ENCODE measurements at places on chromosomes 11 and 22.
A peak's percentile ranks its signal among the peaks of the same experiment; 100 is the strongest.

GRCh38 chr11:203056-203944 is 3.9 kb downstream of the BET1L start:
- no peak for DNase-seq

DNA sequence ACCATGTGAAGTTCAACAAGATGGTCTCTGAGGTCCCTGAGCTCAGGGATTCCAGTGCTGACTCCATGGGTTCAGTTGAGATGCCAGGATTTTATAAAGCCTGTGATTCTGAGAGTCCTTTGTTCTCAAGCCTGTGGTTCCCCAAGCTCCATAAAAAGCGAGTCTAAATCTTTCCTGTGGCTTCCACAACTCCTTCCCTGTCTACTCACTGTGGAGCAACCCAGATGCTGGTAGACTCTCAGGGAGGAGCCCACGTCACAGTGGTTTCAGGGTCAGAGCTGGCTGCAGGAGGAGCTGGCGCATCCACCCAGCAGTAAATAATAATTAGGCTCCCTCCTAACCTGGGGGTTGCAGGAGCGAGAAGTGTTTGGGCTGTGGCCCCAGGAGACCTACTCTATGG is 2.0 kb upstream of the RELT start:
- DNase-seq, result no peak

DNA sequence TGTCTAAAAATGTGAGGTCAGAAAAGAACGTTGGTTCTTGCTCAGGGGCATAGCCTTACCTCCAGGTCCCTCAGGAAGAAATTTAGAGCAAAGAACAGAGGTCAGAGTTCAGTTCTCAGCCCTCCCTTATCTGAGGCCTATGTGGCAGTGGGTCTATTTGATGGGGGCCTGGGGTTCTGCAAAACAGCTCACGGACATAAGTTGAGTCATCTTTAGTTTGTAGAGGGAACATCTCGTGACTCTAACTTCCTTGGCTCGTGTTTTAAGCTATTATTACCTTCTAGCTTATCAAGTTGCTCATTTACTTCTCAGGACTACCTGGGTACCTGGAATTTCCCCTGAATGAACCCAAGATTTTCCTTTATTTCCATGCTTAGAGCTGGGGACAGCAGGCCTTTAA is 91.3 kb upstream of the AMOTL1 start:
- DNase-seq, result no peak

DNA sequence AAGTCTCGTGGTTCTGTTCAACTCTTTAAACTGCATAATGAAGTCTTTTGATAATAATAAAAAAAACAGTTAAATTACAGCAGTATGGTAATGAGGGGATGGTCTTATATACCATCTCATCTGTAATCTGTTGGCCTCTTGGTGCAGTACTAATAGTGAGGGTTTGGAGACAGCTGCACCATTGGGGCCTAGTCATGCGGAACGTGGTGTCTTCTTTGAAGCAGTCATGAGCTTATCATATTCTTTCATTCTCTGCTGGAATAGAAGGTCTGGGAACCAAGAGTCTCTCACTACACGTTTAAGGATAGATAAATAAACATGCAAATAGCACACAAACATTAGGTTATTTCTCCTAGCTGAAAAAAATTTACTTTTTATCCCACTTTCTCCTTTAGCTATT is 40.9 kb upstream of the OR9Q1 start:
- no peak for DNase-seq

DNA sequence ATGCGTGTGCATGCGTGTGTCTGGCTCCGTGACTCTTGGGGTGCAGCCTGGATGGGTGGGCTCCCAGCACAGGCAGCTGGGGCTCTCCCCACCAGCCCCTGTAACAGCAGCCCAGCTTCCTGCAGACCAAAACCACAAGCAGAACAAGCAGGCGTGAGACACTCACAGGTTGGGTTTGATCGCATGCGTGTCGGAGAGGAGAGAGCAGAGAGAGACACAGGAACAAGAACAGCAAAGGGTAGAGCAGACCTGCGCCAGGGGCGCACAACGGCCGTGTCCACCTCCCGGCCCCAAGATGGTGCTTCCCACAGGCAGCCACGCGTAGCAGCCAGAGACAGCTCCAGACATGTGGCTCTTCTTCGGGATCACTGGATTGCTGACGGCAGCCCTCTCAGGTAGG is at the start of gene CD6:
TSS of gene CD6 (plus strand) at position 161 of the 400 bp plus-strand sequence. CDS start at position 347, 186 bp downstream.
- peak; percentile 85 for DNase-seq

GRCh38 chr22:37910890-37911672 is 5.0 kb downstream of the MICALL1 start:
- no peak for DNase-seq

- peak; percentile 90 for DNase-seq
These were observed 19.3 kb upstream of the FXYD2 start for GRCh38 chr11:117843666-117844484.

DNA sequence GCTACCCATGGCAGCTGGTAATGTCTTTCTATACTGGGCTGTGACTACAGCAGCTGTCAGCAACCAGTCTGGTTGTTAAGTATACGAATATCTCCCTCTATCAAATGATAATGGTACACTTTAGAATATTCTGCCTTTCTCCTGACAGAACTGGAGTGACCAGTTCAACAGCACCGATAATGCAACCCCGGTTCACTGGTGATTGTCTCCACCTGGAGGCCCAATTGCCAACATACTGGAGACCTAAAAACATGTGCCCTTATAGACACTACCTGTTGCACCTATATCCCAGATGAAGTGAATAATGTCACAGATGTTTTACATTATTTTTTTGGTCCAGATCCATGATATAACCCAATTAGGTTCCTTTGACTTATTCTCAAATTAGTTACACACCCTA is 21.1 kb downstream of the OR5P2 start:
- no peak for DNase-seq

- DNase-seq, result no peak
These were observed 93.2 kb upstream of the LMO1 start for GRCh38 chr11:8356721-8357504.

DNA sequence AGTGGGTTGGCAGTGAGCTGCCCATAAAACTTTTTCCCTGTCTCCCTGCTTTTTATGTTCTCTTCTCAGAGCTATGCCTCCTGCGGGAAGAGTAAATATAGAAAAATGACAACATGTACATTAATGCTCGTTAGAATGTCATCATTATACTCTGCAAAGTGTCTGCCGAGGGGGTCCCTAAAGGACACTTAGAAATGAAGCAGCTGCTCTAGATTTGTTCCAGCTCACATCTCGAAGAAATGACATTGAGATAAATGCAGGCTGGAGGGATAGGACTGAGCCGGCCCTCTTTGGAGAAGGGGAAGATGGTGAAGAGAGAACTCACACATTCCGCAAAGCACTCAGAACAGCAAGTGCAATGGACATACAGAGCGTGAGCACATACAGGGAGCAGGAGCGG is 240.0 kb downstream of the NXPE2 start:
- DNase-seq, result no peak

GRCh38 chr11:46117842-46118241 is 3.4 kb downstream of the PHF21A start:
- no peak for DNase-seq

- no peak for DNase-seq
These were observed 18.4 kb downstream of the ARFGAP2 start for GRCh38 chr11:47158242-47158641.

GRCh38 chr11:68325907-68326220 is 13.5 kb downstream of the LRP5 start:
- no peak for DNase-seq

GRCh38 chr11:22336587-22336986 is 1.6 kb upstream of the SLC17A6 start:
- no peak for DNase-seq

GRCh38 chr11:13283636-13284035 is 6.0 kb downstream of the BMAL1 start:
- DNase-seq, result no peak

- DNase-seq, result peak; percentile 78
These were observed 787 bp downstream of the LRRC10B start for GRCh38 chr11:61509043-61510029.

DNA sequence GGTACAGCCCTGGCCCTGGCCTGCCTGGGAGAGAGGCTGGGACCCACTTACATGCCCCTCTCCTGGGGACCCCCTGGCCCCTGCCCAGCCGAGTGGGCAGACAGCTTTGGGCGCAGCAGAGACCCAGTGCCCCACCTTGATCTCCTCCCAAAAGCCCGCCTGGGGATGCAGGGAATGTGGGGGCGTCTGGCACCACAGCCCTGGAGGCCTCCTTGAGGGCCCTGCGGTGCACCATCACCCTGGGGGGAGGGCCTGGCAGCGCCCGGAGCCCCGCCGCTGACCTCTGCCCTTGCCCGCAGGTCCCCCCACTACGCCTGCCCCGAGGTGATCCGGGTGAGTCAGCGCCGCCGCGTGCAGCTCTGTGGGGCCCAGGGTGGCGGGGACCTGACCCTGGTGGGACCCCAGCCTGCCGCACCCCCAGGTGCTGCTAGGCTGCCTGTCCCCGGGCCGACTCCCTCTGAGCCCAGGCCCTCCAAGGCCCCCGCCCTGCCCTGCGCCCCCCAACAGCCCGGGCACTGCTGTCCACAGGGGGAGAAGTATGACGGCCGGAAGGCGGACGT is 43.7 kb downstream of the MOB2 start:
- DNase-seq, result no peak

- DNase-seq, result no peak
These were observed 44.5 kb downstream of the ST14 start for GRCh38 chr11:130203766-130204702.

DNA sequence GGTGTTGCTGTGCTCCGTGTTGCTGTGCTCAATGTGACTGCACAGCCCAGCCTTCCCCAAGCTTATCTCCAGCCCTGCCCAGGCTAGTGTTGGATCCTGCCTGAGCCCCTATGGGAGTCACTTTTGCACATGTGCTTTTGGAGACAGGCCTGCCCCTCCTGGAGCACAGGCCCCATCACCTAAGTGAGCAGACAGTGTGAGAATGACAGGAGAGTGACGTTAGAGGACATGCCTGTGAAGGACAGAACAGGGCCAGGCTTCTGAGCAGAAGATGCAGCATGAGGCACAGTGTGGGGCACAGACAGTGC is 36.6 kb upstream of the SUSD2 start:
- no peak for DNase-seq

DNA sequence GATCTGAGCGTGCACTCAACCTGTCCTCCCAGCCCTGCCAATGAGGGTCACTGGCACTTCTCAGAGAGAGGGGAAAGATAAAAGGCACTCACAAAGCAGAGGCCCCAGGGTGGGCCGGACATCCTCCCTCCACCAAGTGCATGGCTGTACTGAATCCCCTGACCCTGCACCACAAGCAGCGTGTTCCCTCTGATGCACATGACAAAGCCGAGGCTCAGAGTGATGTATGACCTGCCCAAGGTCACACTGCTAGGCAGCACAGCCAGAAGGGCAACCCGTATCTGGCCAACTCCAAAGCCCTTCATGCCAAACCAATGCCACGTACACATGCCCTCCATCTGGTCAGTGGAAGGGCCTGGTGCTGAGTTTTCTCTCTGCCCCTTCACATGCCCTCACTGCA is 22.1 kb downstream of the SPATA19 start:
- no peak for DNase-seq

GRCh38 chr22:36753120-36753802 is 22.7 kb downstream of the IFT27 start:
- no peak for DNase-seq

GRCh38 chr22:34966980-34967565 is 98.9 kb upstream of the ISX start:
- DNase-seq, result no peak

DNA sequence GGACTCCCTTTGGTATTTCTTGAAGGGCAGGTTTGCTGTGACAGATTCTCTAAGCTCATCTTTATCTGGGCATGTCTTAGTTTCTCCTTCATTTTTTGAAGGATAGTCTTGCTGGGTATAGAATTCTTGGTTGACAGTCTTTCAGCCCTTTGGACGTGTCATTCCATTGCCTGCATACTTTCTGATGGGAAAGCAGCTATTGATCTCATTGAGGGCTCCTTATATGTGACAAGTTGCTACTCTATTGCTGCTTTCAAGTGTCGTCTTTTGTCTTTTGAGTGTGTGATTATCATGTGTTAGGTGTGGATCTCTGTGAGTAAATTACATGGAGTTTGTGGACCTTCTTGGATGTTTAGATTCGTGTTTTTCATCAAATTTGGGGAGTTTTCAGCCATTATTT is 21.9 kb downstream of the IGHMBP2 start:
- no peak for DNase-seq

GRCh38 chr11:8035200-8035855 is 45.7 kb upstream of the TUB start:
- DNase-seq, result peak; percentile 1

DNA sequence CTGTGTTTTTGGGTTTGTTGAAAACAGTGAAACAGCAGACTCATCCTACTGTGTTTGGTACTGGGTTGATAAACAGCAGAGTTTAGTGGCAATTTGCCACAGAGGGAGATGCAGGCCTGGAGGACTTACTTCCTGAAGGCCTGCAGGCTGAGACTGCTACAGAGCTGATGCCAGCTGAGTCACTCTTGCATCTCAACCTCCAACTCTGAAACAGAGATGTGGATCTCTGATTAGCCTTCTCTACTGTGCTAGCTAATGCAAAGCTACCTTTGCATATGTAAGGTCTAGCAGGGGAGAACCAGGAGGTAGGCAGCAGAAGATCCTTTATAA is 14.3 kb downstream of the ATP5MG start:
- DNase-seq, result peak; percentile 34

GRCh38 chr11:126704096-126704495 is 296.5 kb downstream of the KIRREL3 start:
- DNase-seq, result no peak

DNA sequence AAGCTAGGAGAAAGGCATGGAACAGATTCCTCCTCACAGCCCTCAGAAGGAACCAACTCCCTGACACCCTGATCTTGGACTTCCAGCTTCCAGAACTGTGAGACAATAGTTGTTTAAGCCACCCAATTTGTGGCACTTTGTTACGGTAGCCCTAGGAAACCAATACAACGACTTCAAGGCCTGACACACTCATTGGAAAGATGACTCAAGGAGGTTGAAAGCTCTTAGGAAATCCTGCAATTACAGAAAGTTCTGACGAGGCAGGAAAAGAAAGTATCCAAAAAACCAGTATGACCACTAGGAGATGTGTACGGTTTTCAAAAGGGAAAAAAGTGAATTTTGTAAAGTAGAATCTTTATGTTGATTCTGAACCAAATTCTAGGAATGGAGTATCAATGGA is 161.4 kb downstream of the SWAP70 start:
- DNase-seq, result no peak

GRCh38 chr11:47418454-47419259 is 7.6 kb downstream of the PSMC3 start:
- DNase-seq, result no peak

DNA sequence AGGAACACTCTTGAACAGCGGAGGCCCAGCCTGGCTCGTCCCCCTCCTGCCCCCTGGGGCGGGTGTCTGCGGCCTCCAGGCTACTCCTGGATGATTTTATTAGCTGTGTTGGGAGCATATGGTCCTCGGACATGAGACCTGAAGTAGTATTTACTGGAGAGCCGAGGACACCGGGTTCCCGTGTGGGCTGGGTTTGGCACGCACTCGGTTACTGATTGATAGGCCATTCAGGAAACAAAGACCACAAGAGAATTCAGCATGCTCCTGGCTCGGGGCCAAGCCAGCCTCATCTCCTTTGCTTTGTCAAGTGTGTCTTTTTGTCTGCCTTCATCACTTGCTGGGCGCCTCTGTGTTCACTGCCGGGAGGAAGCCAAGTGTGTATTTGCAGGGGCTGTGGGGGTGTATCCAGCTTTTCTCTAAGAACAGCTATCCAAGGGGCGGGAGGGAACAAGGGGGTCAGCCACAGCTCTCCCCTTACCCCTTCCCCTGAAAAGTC is 9.7 kb downstream of the FXYD2 start:
- peak; percentile 92 for DNase-seq
